ENCODE measurements at places on chromosomes 3 and 15.

DNA sequence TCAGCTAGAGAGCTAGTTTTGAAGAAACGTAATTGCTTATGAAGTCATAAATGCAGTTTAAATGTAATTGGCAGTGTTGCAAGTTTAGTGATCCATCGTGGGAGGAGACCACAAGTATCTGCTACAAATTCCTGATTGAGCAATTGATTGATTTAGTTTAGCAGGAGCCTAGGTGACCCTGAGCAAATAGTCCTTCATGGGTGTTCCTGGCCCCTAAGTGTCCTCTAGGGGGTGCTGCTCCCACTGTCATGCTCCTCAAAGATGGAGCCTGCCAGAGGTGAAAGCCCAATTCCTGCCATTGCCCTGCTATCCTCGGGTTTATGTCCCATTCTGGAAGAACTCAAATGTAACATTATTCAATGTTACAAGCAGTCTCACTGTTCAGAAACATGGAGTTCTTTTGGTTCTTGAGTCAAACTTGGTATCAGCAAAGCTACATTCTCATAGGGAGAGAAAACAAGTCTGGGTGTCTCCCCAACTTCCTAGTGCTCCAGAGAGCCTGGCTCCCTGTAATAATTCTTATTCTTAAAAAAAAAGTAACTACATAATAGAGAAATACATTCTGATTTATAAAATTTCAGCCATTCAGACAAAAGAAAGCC lies 29.8 kb upstream of the SENP5 start:
- DNase-seq: peak; percentile 47

- no peak for DNase-seq
Measured at GRCh38 chr3:33030802-33031201, 66.1 kb downstream of the GLB1 start.

GRCh38 chr3:131708241-131708640 lies 205.5 kb upstream of the MRPL3 start:
- no peak for DNase-seq

GRCh38 chr15:47507221-47507985 lies 209.9 kb upstream of the SEMA6D start:
- DNase-seq: no peak

- DNase-seq: no peak
Measured at GRCh38 chr15:42911058-42911592, 9.5 kb downstream of the TTBK2 start.

DNA sequence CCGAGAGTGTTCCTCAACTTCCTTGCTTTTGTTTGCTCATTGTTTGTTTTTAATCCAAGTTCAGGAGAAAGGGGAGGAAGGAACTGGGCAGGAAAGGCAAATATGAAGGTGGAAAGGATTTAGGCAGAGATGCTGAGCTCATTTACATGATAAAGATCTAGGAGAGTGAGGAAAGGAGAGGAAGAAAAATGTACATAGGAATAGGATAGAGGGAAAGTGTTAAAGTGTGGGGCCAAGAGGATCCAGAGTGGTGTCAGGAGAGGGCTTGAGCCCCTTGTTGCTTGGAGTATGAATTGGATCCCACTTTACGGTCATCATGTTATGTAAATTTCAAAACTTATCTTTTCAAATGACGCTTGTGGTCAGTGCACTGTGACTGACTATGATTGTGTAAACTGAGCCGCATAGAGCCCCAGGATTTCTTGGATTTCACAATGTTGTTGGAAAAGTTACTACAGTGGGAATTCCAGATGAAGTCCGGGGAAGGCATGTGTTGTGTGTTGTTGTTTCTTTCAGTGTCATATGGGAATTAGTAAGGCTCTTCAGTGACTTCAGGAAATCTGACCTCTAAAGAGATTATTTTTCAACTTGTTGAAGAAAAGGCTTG lies 15.0 kb upstream of the PLD1 start:
- DNase-seq: no peak

DNA sequence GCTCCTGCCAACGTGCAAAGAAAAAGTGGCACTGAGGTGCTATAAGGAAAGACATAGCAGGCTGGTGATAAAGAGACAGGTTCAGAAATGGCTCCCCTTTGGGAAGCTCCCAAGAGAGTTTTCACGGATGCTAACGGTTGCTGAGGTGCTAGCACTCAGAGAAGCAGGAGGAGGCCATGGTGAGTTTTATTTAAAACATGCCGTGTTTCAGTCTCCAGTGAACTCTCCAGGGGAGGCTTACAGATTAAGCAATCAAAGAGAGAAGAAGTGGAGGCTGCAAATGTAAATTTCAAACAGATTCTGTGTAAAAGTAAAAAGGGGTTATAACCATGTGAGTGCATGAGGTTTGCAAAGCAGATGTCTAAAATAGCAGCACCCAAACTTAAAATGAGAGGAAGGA lies 346.2 kb downstream of the NTRK3 start:
- DNase-seq: no peak

DNA sequence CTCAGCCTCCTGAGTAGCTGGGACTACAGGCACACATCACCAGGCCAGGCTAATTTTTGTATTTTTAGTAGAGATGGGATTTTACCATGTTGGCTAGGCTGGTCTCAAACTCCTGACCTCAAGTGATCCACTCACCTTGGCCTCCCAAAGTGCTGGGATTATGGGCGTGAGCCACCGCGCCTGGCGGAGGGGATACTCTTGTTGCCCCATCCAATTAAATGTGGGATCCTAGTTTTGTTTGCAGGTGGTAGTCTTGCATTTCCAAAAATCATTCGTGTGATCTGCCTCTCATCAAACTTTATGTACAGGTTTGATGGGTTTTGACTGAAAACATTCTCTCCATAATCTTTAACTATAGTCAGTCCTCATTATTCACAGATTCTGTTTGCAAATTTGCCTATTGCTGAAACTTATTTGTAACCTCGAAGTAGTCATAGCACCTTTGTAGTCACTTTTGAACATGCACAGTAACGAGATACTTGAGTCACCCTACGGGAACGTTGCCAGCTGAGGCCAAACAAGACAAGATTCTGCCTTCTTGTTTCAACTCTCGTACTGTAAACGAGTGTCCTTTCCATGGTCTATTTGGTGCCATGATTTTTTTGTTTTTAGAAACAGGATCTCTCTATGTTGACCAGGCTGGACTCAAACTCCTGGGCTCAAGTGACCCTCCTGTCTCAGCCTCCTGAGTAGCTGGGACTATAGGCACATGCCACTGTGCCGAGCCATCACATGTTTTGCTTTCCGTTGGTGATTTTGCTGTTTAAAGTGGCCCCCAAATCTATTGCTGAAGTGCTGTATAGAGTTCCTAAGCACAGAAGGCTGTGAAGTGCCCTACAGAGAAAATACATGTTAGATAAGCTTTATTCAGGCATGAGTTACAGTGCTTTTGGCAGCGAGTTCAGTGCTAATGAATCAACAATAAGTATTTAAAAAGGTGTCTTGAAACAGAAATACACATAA lies 8.1 kb upstream of the MAPK6 start:
- DNase-seq: no peak

DNA sequence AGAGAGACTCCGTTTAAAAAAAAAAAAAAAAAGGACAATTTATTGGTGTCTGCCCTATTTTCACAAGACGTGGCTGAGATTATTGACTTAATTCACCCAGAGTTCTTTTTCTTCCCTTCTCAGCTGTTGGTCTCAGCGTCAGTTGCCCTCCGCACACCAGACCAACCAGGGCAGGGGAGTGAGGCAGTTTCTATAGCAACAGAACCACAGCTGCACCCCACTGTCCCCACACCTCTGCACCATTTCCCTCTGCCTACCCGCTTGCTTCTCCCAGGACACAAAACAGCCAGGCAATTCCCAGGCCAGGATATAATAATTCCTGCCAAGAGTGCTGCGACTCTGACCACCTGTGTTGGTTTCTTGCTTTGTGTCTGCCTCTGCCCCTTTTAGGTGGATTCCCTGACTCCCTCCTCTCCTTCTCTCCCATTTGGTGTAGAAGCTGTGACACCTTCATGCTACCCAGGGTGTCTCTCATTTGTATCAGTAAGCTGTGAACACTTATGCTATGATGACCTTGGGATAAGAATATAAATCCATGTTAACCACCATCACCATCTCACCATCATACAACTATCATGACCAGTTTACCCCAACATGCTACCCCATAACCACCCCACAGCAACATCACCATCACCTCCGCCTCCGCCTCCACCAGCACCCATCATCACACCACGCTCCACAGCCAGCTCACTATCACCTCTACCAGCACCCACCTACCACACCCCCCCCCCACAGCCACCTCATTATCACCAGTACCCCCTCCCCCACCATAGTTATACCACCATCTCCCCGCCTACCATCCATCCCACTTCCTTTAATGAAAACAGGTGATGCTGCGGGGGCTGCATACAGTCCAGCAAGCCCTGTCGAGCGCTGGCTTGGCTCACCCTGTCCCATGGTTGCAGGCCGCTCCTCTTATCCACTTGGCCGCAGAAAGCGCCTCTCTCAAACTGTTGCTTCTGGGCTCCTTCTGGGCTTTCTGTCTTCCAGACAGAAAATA lies 589 bp downstream of the EPB42 start:
- no peak for DNase-seq

GRCh38 chr3:29696311-29696710 lies 415.4 kb downstream of the RBMS3 start:
- no peak for DNase-seq

GRCh38 chr3:165259541-165260193 lies 63.5 kb upstream of the SLITRK3 start:
- no peak for DNase-seq

- DNase-seq: no peak
Measured at GRCh38 chr3:30501526-30501925, 104.9 kb upstream of the TGFBR2 start.

GRCh38 chr3:158732856-158733200 lies 571 bp upstream of the RARRES1 start:
- DNase-seq: no peak

DNA sequence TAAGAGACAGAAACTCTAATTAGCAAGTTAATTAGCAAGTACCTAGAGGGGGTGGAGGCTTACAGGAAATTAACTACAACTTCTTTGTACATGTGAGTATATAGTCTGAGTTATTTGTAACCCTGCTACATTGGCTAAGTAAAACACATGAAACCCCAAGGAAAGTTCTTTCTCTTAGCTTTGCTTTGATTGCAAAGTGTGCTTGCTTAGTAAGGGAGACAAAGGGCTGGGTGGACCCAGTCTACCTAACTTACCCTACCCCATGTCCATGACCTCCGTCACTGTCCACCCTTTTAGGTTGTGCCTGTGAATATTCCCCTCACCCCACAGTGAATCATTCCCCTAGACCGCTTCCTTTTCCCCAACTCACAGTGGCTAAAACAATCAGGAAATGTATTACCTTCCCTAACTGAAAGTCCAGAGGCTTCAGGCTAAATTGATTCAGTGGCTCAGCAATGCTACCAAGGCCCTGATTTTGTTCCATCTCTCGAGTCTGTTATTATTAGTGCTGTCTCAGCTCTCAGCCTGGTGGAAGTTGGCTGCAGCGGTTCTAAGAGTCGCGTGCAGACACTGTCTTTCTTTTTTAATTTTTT lies 31.1 kb upstream of the RYR3 start:
- DNase-seq: no peak

DNA sequence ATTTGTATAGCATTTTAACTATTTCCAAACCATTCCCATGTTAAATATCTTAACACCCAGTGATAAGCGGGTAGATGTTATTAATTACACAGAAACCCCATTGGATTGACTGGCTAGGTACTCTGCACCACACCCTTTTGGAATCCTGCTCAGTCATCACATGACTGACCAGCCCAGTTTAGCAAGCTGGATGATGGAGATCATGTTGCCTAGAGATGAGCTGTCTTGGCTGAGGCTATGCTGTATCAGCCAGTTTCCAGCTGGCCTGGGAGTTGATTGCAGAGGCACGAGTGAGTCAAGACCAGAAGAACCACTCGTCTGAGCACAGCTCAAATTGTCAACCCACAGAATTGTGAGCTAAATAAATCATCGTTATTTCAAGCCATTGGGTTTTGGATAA lies 124.6 kb downstream of the ZNF621 start:
- no peak for DNase-seq

- no peak for DNase-seq
Measured at GRCh38 chr3:13587442-13587841, 38.5 kb downstream of the FBLN2 start.

DNA sequence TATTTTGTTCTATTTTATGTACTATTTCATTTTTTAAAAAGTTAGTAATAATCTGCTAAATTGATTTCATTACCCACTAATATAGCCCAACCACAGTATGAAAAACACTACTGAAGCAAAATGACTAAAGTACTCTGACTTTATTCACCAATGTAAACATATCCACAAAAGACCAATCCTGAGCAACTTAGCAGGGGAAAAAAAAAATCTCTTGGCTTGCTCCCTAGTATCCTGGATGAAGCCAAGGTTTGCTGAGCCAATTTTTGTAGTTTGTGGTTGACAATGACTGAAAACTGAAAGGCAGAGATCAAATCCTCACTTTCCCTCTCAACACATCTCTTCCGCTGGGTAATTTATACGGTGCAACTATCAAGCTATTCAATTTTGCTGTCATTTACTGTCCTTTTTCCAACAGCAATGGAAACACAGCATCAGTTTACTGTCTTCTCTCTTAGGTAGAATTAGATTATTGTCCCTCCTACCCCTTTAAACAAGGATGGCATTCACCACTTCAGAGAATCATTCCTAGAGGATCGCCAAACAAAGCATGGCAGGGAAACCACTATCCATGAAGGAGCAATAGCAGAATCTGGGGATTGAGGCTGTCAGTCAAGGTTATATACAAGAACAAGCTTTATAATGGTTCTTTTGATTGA lies 149.7 kb downstream of the THRB start:
- DNase-seq: no peak

DNA sequence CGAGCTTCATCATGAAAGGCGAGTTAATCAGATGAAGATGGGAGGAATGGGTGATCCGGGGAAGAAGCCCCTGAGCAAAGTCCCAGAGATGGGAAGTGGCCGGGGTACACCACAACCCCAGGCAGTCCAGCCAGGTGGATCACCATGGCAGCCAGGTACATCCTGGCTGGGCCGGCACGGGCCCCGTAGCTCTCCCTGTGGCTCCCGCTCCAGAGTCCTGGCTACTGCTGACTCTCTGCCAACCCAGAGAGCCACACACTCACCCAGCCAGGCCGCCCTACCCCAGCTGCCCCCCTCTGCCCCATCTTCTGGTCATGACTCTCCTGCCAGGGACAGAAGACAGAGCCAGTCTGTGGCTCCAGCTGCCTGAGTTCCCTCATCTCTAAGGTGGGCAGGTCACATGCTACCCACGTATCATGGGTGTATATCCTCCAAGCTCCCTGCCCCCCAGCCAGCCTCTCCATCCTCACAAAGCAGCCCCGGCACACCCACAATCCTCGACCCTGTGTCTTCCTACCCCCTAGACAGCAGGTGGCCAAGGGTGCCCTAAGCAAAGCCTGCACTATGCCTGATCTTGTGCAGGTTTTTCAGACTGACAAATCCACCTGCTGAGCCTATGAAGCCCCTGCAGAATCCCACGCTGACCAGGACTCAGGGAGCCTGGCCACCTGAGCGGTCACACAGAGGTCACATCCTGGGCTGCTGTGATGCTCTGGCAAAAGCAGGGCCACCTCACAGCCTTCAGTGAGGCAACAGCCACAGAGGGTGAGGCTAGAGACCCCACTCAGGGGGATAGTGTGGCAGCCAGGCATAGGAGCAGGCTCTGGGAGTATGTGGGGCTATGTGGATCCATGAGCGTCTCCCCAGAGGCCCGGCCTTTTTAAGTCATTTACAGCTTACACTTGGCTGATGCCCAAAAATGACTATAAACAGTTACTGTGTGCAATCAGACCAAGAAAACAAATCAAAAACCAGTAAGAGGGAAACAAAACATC lies 13.2 kb downstream of the XXYLT1 start:
- no peak for DNase-seq

- peak; percentile 24 for DNase-seq
Measured at GRCh38 chr15:28125673-28126651, 26.8 kb upstream of the OCA2 start.

Data from NCI-H774 (cell line).